Cerebellar cortex (tissue), 1 donor: ENCODE measurements at places on chromosomes 12 and 14.

DNA sequence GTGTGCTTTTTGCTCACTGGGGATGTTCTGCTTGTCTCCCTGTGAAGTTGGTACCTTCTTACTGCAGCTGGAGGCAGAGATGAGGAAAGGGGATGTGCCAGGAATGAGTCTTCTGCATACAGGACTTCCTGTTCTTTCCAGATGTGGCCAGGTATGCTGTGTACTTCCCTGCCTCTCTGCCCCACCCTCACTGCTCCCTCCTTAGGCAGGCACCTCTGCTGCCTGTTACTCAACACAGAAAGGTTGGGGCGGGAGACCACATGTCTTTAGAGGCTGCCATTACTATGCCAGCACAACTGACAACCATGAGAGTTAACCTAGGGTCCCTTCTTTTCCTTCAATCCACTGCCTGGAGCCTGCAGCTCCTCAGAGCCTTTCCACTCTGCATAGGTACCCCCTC, 2.0 kb upstream of the OAS3 start:
- DNase-seq, result no peak

GRCh38 chr12:18782827-18783226, 44.9 kb downstream of the CAPZA3 start:
- DNase-seq, result no peak

- no peak for DNase-seq
Measured at GRCh38 chr12:123150275-123150743, 581 bp downstream of the PITPNM2 start.

DNA sequence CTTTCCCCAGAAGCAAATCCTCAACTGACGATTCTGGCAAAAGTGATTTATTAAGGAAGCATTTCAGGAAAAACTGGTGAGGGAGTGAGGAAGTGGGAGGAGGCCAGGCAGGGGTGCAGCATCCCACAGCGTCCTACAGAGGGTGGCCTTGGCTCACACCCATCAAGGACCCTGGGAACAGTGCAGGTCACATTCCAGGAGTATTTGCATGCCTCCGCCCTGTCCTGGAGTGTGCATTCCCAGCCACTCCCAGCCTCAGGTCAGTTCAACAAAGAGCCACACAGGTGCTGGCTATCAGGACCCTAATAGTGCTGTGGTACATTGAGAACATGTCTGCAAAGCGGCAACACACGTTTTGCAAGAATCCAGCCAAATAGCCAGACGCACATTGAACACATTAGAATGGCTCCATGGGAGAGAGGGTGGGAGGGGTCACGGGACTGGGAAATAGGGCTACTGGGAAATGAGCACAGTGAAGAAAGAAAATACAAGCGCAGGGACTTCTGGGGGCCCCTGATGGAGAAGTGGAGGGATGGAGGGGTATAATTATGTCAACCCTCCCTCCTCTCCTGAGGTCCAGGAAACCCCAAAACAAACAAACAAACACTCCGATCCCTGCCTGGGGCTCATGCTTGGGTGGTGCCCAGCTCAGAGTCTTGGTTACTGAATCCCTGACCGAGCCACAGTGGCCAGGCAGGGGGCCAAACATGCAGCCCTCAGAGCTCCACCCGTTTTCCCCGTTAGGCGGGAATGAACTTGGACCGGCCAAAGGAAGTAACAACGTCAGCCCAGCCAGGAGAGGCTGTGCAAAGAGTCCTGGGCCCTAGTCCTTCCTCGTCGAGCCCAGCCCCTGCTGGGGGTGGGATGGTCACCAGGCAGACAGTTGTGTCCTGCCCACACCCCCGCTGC, 36.5 kb downstream of the CMKLR1 start:
- DNase-seq, result no peak

DNA sequence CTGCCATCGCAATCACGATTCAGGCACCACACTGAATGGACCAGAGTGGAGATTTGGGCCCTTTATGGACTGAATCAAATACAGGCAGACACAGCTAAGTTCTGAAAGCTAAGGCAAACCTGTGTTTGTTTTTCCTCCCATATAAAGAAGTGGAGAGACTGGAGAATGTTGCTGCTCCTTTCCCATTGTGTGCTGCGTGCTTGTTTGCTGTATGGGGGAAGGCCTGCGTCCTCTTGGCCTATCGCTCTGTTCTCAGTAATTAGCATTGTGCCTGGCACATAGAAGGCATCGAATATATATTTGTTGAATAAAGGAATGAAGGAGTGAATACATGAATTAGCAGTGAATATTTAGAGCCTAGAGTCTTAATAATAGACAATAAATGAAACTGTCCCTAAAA, 12.4 kb downstream of the ST8SIA1 start:
- no peak for DNase-seq

- DNase-seq, result no peak
Measured at GRCh38 chr12:115433014-115433634, 749.1 kb upstream of the TBX3 start.

DNA sequence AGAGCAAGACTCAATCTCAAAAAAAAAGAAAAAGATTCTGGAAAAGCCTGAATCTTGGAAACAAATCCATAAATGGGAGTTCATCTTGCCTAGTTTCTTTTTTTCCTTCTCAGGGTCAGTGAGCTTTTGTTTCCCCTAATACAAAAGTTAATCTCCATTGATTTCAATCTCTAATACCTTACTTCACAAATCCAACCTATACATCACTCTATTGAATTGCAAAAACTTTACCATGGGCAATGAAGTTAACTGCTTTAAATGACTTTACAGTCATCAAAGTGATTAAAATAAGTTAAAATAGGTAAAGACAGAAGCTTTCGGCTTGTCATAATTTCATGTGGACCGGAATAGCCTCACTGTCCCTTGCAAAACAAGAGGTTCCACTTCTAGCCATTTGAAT, 1012.7 kb upstream of the SEL1L start:
- no peak for DNase-seq
